Cardiac muscle cell (in vitro differentiated cells and primary cell): ENCODE measurements at places on chromosomes 3 and 15. TPM values are rescaled to one million over a fixed set of nuclear protein-coding genes. Genes with fewer than 3 reads are reported as not detected.

Gene GOLGA6L10
- 0.12 and 0.28 TPM in 2 replicates for total RNA-seq

Gene TMCO5A
- not detected in 2 replicates for total RNA-seq

Gene TMEM212
- total RNA-seq, result not detected in 2 replicates

Gene CYP8B1
- total RNA-seq, result not detected in 2 replicates

Gene TMEM158
- 0.83 and 2.2 TPM in 2 replicates for total RNA-seq

Gene CILP
- total RNA-seq, result 0.32 and 1.0 TPM in 2 replicates

Gene SLITRK3
- total RNA-seq, result 0.18 TPM in 2 replicates

DNA sequence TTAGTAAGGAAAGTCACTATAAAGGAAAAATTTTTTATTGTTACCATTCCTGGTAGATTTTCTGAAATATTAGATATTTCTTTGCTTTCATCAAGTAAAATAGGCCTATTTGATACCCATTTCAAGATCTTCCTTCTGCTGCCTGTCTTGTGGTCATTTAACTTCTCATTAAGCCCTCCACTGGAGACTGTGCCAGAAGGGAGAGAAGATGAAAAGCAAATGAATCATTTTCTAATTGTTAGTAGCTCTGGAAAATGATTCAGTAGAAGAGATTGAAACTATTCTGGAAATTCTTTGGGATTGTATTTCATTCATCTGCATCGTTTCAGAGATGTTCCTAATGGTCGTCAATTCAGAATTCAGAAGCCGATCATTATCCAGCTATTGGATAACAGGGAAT lies 3.2 kb downstream of the KCTD6 start:
- no peaks in the 10 kb centered on the region for H3K36me3 ChIP-seq
- no peak for DNase-seq
- peaks cover 17% of the 10 kb centered on the region for H3K4me1 ChIP-seq
- no peak overlapping the region for H3K27ac ChIP-seq

DNA sequence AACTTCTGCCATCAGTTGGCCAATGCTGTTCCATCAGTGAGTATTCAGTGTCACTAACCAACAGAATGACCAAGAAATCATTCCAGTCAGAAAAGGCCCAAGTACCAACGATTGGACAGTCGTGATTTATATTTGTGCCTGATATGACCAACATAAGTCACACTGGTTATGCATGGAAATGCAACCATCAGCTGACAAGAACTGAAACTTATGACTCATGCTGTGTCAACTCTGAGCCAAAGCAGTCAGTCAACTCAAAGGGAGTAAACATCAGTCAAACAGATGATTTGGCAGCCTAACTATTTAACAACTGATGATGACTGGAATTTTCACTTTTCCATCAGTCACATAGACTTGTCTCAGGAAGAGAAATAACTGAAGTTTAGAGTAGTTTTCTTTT lies 142.4 kb downstream of the ANXA2 start:
- H3K27ac ChIP-seq, result no peak overlapping the region
- H3K4me3 ChIP-seq, result no peak overlapping the region
- DNase-seq, result no peak

DNA sequence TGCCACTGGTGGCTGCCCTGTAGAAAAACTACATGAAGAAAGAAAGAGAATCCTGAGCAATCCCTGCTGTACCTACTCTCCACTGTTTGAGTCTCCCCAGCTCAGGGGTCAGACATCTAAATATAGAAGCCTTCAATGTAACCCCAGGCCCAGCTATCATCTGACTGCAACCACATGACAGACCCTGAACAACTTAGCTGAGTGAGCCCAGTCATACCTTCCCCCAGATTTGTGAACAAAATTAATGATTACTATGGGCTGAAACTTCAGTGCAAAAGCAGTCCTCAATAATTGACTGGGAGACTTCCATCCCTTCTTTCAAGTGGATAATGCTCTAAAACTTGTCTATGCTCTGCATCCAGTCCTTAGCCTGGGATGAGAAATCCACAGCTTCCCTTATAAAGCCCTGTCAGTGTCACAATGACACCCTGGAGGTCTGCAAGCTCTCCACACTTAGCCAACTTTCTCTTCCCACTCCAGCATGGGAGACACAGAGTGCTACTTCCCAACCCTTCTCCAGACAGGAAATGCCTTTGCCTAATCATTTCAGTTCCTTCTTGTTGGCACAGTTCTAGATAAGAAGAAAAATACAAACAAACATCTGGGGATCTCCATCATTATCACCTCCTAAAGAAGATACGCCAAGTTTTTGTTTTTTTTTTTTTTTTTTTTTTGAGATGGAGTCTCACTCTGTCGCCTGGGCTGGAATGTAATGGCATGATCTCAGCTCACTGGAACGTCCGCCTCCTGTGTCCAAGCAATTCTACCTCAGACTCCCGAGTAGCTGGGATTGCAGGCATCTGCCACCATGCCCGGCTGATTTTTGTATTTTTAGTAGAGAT lies 198.5 kb upstream of the GADL1 start:
- H3K4me1 ChIP-seq, result peaks cover 8% of the 10 kb centered on the region
- H3K27ac ChIP-seq, result no peak overlapping the region
- no peaks in the 10 kb centered on the region for H3K36me3 ChIP-seq
- no peak overlapping the region for H3K4me3 ChIP-seq
- DNase-seq, result peak; percentile 69

DNA sequence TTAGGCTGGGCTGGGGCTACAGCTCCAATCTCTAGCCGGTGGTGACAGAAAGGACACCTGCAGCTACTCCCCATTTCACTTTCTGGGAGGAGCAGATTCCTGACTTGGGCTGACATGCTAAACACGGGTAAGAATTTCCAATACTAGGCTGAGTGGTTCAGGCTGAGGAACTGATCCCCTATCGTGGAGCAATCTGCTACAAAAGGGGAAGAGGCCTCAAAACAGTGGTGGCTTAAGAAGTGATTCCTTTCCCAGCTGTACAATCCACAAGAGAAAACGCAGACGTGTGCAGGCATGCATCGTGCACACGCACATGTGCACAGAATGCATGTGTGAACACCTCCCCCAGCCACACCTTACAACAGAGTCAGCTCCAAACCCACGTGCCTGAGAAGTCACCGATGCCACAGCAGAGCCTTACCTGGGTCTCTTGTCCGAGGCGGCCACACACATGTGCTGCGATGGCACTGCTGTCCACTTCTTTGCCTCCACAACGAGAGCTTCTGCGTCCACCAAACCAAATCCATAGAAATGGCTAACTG lies 86.7 kb upstream of the SNRPA1 start:
- no peak for DNase-seq
- H3K4me1 ChIP-seq, result no peaks in the 10 kb centered on the region
- no peak overlapping the region for H3K4me3 ChIP-seq
- H3K27ac ChIP-seq, result no peak overlapping the region
- no peaks in the 10 kb centered on the region for H3K36me3 ChIP-seq

- DNase-seq, result no peak
- H3K4me3 ChIP-seq, result no peak overlapping the region
- no peaks in the 10 kb centered on the region for H3K4me1 ChIP-seq
- no peaks in the 10 kb centered on the region for H3K36me3 ChIP-seq
- no peak overlapping the region for H3K27ac ChIP-seq
These were observed 259.9 kb upstream of the TMC3 start for GRCh38 chr15:81633889-81634288.

GRCh38 chr3:5929027-5929426 lies 741.5 kb downstream of the EDEM1 start:
- H3K4me1 ChIP-seq, result no peaks in the 10 kb centered on the region
- H3K36me3 ChIP-seq, result no peaks in the 10 kb centered on the region
- DNase-seq, result no peak
- no peaks in the 10 kb centered on the region for H3K27me3 ChIP-seq
- H3K4me3 ChIP-seq, result no peak overlapping the region

DNA sequence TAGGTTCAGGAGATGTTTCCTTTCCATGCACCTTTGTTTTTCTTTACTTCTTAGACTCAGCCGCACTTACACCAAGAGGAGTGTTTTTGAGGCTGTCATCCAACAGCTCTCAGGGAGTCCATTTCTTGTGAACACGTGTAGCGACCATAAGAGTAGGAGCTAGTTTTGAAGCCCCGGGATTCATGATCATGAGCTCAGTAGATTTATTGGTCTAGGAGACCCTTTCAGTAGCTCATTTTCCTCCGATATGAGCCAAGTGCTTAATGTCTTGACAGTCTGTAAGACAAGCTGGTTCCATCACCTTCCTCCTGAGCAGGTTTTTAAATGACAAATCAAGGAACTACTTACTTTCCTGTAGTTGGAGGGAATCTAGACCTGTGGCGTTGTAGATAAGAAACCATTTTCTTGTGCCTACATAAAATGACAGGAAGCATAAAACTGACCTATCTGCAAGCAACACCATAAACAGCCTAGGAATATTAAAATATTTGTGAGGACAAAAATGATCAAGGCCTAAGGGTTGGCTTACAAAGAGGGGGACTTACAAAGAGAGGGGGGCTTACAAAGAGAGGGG lies 172.6 kb upstream of the BHLHE40 start:
- H3K27ac ChIP-seq, result no peak overlapping the region
- H3K4me3 ChIP-seq, result no peak overlapping the region
- H3K36me3 ChIP-seq, result no peaks in the 10 kb centered on the region
- H3K27me3 ChIP-seq, result no peaks in the 10 kb centered on the region
